Gastroesophageal sphincter (tissue), 4 donors: ENCODE measurements at places on chromosomes 4 and X. TPM values are rescaled to one million over a fixed set of nuclear protein-coding genes. Genes with fewer than 3 reads are reported as not detected.
A peak's percentile ranks its signal among the peaks of the same experiment; 100 is the strongest.

GRCh38 chr4:89489338-89489771 is 181.8 kb upstream of the GPRIN3 start:
- H3K36me3 ChIP-seq, result no peaks in the 10 kb centered on the region
- peak; percentile 26 for ATAC-seq
- no peak overlapping the region for H3K4me3 ChIP-seq
- no peaks in the 10 kb centered on the region for H3K27me3 ChIP-seq

The RNF128 gene
- total RNA-seq, result 0.27 TPM

- no peak overlapping the region for H3K27ac ChIP-seq
- H3K4me3 ChIP-seq, result no peak overlapping the region
Measured at GRCh38 chr4:2071912-2072867, 13.1 kb downstream of the NAT8L start.

The RTL5 gene
- total RNA-seq, result 10.3 TPM

The MAOA gene
- 750 TPM for total RNA-seq

DNA sequence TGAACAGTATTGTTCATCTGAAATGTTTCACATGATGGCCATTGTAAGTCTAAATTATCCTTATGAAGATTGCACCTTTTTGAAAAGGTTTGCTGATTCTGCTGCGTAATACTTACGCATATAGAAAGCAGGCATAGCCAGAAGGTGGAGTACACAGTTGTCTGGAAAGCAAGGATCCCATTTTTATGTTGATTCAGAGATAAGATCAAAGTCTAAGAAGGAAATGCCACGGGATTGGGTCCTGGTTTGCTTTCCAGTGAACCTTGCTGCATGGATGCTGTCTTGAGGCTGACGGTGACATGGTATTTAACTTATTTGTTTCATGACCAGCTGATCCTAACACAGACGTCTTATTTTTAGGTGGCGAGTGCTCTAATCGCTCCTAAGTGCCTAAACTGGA is 15.5 kb downstream of the MAGEA9B start:
- no peaks in the 10 kb centered on the region for H3K36me3 ChIP-seq
- H3K4me1 ChIP-seq, result no peaks in the 10 kb centered on the region
- no peak overlapping the region for H3K4me3 ChIP-seq
- no peak for ATAC-seq

GRCh38 chrX:106933538-106933961 is 13.3 kb downstream of the CLDN2 start:
- H3K36me3 ChIP-seq, result no peaks in the 10 kb centered on the region
- no peaks in the 10 kb centered on the region for H3K4me1 ChIP-seq
- no peak overlapping the region for H3K4me3 ChIP-seq
- ATAC-seq, result no peak

The PDE6B gene
- total RNA-seq, result 1.2 TPM

The ADGRG2 gene
- 2.1 TPM for total RNA-seq

The SMARCA1 gene
- total RNA-seq, result 91.7 TPM

The ASB12 gene
- total RNA-seq, result not detected

GRCh38 chr4:16537926-16538325 is 311.7 kb upstream of the TAPT1 start:
- H3K4me3 ChIP-seq, result no peak overlapping the region
- no peaks in the 10 kb centered on the region for H3K4me1 ChIP-seq
- no peaks in the 10 kb centered on the region for H3K27me3 ChIP-seq
- ATAC-seq, result no peak
- no peak overlapping the region for H3K27ac ChIP-seq

The ETDB gene
- total RNA-seq, result not detected

DNA sequence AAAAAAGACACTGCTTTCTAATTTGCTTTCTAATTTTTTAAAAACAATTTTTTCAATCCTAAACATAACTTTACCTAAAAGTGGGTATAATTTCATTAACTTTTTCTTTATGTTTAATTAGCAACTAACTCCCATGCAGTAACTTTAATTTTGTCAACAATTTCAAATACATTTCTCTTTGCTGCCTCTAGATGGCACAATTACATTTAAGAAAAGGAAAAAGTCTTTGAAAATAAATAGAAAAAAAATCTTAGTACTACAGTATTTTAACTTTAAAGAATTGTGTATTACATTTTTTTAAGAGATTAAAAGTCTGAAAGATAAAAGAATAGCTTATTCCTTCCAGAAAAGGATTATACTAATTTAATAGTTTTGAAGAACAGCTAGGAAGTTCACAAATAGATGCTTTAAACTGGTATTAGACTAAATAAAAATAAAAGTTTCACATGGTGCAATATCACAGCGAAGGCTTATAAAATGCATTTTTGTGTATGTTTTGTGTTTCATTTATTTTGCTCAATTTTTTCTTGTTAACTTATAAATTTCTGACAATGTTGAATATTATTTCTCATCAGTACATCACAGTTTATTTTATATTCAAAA is 105.1 kb downstream of the ADGRA3 start:
- H3K4me1 ChIP-seq, result no peaks in the 10 kb centered on the region
- H3K36me3 ChIP-seq, result peaks cover 22% of the 10 kb centered on the region
- H3K27ac ChIP-seq, result no peak overlapping the region
- no peaks in the 10 kb centered on the region for H3K27me3 ChIP-seq
- H3K4me3 ChIP-seq, result no peak overlapping the region

The BMPR1B gene
- total RNA-seq, result 25.9 TPM

- H3K4me3 ChIP-seq, result no peak overlapping the region
- ATAC-seq, result peak; percentile 58
- no peaks in the 10 kb centered on the region for H3K4me1 ChIP-seq
Measured at GRCh38 chrX:154712781-154713740, 37.8 kb downstream of the GAB3 start.

DNA sequence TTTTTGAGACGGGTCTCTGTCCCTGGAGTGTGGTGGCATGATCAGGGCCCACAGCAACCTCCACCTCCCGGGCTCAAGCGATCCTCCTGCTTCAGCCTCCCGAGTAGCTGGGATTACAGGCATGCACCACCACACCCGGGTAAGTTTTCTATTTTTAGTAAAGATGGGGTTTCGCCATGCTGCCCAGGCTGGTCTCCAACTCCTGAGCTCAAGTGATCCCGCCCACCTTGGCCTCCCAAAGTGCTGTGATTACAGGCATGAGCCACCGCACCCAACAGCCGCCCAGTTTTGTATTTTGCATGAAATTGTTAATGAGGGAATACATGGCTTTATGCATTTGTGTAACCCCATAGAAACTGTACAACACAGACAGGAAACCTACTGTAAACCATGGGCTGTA is 2.8 kb upstream of the ARHGAP4 start:
- H3K27ac ChIP-seq, result peak overlapping the region; percentile 74
- H3K4me3 ChIP-seq, result no peak overlapping the region
- H3K36me3 ChIP-seq, result no peaks in the 10 kb centered on the region
- peaks cover 13% of the 10 kb centered on the region for H3K4me1 ChIP-seq

The SPARCL1 gene
- total RNA-seq, result 1,991 TPM

The LAGE3 gene
- total RNA-seq, result 18.1 TPM

- no peaks in the 10 kb centered on the region for H3K36me3 ChIP-seq
- H3K27me3 ChIP-seq, result no peaks in the 10 kb centered on the region
- ATAC-seq, result no peak
- no peak overlapping the region for H3K4me3 ChIP-seq
- H3K4me1 ChIP-seq, result peaks cover 36% of the 10 kb centered on the region
Measured at GRCh38 chr4:74368596-74368995, 3.7 kb downstream of the EREG start.

GRCh38 chrX:132614297-132614696 is 125.5 kb upstream of the MBNL3 start:
- H3K36me3 ChIP-seq, result no peaks in the 10 kb centered on the region
- H3K27ac ChIP-seq, result no peak overlapping the region
- no peak overlapping the region for H3K4me3 ChIP-seq
- ATAC-seq, result no peak
- no peaks in the 10 kb centered on the region for H3K4me1 ChIP-seq
- H3K27me3 ChIP-seq, result no peaks in the 10 kb centered on the region

DNA sequence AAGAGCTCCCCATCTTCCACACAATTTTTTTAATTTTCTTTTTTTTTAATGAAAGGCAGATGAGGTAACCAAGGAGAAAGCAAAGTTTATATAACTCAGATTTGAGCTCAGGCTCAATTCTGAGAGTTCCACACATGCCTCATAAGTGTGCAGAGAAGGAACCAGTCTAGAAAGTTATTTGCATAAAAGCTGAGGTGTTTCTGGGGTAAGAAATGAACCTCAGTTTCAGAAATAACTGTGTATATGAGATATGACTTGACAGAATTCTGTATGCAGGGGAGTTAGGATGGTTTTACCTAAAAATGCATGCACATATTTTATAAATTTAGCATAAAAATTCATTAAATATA is 51.3 kb downstream of the DTHD1 start:
- no peak overlapping the region for H3K27ac ChIP-seq
- no peak overlapping the region for H3K4me3 ChIP-seq
- no peak for ATAC-seq
- no peaks in the 10 kb centered on the region for H3K36me3 ChIP-seq
- no peaks in the 10 kb centered on the region for H3K4me1 ChIP-seq
